Retina (tissue), 1 donor: ENCODE measurements at places on chromosomes 11 and 22.

DNA sequence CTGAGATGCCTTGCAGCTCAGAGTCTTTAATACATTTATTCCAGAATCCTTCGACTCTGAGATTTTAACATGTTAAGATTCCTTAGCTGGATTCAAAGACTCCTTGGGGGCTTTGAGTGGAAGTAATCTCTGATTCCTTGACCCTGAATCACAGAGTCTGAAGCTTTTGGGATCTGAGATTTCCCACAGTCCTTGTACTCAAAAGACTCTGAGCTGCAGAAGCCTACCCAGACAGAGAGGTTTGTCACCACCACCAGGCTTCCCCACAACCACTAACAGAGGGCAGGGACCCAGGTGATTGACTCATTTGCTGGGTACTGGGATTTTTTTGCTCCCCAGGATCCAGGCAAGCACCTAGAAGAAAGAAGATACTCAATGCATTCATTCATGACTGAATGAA, 1.4 kb upstream of the SERPINH1 start:
- DNase-seq = no peak

- DNase-seq = no peak
Observed at GRCh38 chr11:110046775-110047380, 46.3 kb upstream of the ZC3H12C start.

- no peak for DNase-seq
Observed at GRCh38 chr11:82557274-82557673, 176.4 kb downstream of the FAM181B start.

- no peak for DNase-seq
Observed at GRCh38 chr11:69692422-69692821, 11.4 kb downstream of the FGF19 start.

- no peak for DNase-seq
Observed at GRCh38 chr11:92180226-92180625, 44.4 kb upstream of the FAT3 start.

DNA sequence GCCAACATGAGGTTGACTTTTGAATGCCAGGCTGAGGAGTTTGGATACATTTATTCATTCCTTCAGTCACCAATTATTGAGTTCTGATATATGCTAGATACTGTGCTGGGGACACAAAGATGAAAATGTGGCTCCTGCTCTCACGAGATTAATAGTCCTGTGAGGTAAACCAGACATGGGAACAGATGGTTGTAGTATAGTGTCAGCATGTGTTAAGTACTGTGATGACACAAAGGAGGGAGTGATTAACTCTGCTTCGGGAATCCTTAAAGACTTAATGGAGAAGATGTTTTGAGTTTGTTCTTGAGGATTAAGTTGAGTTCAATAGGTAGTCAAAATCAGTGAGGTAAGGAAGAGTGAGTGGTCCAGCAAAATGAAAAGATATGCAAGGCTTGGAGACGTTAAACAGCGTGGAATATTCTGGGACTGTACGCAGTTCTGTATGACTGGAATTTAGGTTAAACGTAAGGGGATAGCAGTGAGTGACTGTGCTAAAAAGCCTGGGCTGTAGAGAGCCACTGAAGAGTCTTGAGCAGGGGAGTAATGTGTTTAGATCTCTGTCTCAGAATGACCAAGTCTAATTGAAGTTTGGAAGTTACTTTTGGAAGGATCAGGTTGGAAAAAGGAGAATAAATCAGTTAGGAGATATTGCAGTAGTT, 11.8 kb downstream of the RNF121 start:
- peak; percentile 5 for DNase-seq

GRCh38 chr11:45733176-45733575, 67.8 kb upstream of the CHST1 start:
- peak; percentile 66 for DNase-seq

DNA sequence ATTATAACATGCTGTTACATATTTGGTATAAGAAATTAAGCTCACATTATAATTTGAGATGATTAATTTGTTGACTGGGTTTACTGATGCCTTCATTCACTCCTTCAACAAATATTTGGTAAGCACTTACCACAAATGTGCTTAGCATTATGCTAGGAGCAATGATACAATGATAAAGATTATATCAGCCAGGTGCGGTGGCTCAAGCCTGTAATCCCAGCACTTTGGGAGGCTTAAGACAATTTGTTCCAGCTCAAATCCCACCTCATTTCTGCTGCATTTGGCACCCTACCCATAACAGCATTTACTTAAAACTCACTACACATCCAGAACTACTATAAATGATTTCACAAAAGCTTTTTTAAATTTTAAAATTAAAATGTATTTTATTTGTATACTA, 1263.6 kb upstream of the RAG2 start:
- no peak for DNase-seq

- DNase-seq = no peak
Observed at GRCh38 chr11:118245936-118246562, 6.1 kb downstream of the MPZL3 start.
